ENCODE measurements at places on chromosomes 7 and 10.

GRCh38 chr10:86073199-86073977 is 293.2 kb downstream of the GRID1 start:
- no peak overlapping the region for H3K27ac ChIP-seq
- H3K36me3 ChIP-seq = no peaks in the 10 kb centered on the region
- no peak overlapping the region for H3K4me3 ChIP-seq
- H3K27me3 ChIP-seq = no peaks in the 10 kb centered on the region

DNA sequence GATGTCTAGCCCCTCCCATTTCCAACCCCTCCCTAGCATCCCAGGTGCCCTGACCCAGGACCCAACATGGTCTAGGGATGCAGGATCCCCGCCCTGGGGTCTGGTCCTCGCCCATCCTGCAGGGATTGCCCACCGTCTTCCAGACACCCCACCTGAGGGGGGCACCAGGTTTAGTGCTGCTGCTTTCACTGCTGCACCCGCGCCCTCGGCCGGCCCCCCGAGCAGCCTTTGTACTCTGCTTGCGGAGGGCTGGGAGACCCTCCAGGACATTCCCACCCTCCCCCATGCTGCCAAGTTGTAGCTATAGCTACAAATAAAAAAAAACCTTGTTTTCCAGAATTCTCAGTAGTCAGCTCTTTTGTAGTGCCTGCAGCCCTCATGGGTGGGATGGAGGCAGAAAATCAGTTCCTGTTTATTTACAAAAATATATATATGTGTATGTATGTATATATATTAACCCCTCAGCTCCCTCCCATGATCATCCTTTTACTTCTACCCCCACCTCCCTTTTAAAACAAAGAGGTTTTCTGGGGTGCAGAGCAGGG is 9.7 kb downstream of the ZYX start:
- no peak overlapping the region for H3K4me3 ChIP-seq
- no peak for DNase-seq
- no peaks in the 10 kb centered on the region for H3K36me3 ChIP-seq
- no peaks in the 10 kb centered on the region for H3K27me3 ChIP-seq
- H3K27ac ChIP-seq = peak overlapping the region; percentile 65
- no peaks in the 10 kb centered on the region for H3K4me1 ChIP-seq

GRCh38 chr10:10055656-10056442 is 961.8 kb upstream of the CELF2 start:
- no peaks in the 10 kb centered on the region for H3K4me1 ChIP-seq
- no peak overlapping the region for H3K27ac ChIP-seq

GRCh38 chr7:94228223-94228622 is 166.5 kb upstream of the COL1A2 start:
- H3K36me3 ChIP-seq = no peaks in the 10 kb centered on the region
- no peak overlapping the region for H3K27ac ChIP-seq
- DNase-seq = no peak
- H3K27me3 ChIP-seq = no peaks in the 10 kb centered on the region
- H3K4me3 ChIP-seq = no peak overlapping the region

DNA sequence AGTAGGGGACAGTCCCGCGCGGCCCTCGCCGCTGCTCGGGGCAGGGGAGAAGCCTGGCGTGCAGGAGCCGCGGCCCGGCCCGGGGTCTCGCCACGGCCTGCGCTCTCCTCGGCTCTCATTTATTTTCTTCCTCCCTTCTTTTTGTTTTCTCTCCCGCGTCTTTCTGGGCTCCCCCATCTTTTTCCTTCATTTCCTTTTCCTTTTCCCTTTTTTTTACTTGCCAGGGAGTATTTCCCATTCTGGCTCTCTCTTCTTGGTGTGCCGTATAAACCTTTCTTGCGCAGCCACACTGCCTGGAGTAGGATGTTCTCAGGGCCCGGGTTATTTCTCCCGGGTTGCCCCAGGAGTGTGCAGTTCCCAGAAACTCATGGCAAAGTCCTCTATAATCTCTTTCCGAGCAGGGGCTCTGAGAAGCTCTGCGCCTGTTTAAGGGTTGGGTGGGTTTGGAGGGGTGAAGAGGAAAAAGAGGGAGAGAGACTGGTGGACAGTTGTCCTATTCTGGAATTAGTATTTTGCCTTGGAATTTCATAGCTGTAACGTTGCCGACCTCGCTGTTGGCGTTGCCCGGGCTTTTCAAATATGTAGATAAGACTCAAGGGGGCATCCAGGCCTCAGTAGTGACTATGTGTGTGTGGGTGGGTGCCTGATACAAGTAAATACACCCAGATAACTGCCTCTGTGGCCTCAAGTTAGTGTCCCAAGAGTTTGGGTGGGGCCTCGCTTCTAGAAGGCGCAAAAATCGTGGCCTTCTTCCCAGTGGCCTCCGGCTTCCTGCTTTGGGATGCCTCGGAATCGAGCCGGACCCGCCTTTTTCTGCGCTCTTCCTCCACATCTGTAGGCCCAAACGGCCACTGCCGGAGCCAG is 4.3 kb upstream of the ZNF503 start:
- no peak for DNase-seq
- H3K27me3 ChIP-seq = no peaks in the 10 kb centered on the region
- H3K4me3 ChIP-seq = peak overlapping the region; percentile 91
- peaks cover 4% of the 10 kb centered on the region for H3K4me1 ChIP-seq
- no peaks in the 10 kb centered on the region for H3K36me3 ChIP-seq

DNA sequence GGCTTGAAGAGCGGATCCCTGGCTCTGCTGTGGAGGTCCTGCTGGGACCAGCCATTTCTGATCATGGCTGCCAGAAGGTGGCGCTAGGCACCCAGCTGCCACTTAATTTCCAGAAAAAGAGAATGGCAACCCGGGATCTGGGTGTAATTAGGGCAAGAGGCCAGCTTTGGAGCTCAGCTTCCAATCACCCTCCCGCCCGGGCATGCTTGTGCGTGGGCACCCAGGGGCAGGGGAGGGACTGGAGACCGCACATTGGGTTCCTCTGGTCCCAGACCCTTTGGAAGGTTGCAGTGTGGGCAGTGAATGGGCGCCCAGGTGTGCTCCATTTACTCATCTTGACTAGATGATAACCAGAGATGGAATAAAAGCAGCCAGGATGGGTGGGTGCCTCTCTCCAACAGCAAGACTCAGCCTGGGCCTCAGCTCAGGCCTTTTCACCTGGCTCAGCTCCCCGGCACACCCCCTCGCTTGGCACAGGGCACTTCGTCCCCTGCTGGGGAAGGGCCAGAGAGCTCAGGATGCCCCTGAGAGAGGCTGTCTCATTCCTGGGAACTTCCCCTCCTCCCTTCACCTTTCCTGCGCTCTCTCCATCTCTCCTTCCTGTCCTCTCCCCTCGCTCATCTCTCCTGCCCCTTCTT is 14.7 kb downstream of the FAM241B start:
- no peaks in the 10 kb centered on the region for H3K4me1 ChIP-seq
- H3K4me3 ChIP-seq = no peak overlapping the region

DNA sequence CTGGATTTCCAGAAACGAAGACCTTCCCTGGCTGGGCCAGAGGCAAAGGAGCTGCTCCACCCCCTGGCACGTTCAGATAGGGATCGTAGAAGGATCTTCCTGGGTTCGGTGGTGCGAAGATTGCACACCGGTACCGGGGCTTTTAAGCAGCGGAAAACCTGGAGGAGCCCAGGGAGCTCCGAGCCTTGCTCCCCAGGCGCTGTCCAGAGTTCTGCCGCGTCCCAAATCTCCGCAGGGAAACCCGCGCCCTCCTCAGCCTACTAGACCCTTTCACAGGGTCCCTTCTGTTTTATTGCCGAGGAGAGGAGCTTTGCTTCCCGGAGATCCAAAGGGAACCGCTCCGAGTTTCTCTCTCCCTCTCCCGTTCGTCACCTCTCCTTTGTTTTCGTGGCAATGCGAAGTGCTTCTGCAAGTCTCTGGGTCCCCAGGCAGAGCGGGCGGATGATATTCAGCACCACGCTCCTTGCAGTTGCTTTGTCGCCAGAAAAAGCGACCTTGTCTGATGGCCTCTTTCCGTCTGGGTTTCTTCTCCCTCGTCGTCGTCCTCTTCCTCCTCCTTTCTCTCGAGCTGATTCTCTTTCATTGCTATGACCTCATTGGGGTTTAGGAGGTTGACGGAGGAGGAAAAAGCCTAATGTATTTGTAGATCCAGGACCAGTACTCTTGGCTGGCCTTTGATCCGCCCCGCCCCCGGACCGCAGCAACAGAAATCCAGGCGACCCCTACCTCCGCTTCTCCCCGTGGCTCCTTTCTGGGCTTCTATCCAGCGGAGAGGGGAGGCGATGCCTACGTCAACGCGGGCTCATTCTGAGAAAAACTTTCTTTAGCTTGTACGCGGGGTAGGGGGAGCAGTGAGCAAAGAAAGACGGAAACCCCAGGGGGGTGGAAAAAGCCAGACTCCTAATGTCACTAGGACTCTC is at the start of gene TMEM196:
TSS of gene TMEM196 (minus strand) at position 777 of the 920 bp plus-strand sequence. CDS start 921 bp downstream, outside the sequence.
- peak within 1 kb of the TSS; percentile 33 for H3K4me3 ChIP-seq
- H3K4me1 ChIP-seq = no peaks in the 10 kb centered on the region
- H3K27me3 ChIP-seq = peaks cover 7% of the 10 kb centered on the region

GRCh38 chr7:131355917-131356777 is 28.5 kb downstream of the MKLN1 start:
- peaks cover 28% of the 10 kb centered on the region for H3K4me1 ChIP-seq
- no peak overlapping the region for H3K4me3 ChIP-seq
- no peaks in the 10 kb centered on the region for H3K27me3 ChIP-seq
- DNase-seq = no peak

GRCh38 chr10:34213193-34213804 is 601.8 kb downstream of the PARD3 start:
- no peaks in the 10 kb centered on the region for H3K27me3 ChIP-seq
- H3K27ac ChIP-seq = no peak overlapping the region
- H3K36me3 ChIP-seq = no peaks in the 10 kb centered on the region
- DNase-seq = no peak
- H3K4me3 ChIP-seq = no peak overlapping the region

DNA sequence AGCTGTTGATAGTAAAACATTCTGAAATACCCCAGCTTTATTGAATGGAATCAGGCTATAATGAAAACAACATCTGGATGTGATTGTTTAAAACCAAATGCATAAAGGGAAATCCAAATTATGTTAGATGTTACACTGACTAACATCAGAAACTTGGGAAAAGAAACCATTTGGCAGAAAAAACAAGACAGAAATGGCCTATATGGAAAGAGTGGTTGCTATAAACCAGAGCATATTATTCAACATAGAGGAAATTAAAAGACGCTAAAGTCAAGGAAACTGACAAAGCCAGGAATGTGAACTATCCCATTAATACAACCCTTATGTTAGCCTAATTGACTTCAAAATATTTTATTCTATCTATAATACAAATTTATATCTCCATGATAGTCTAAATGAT is 53.0 kb upstream of the CABCOCO1 start:
- H3K27me3 ChIP-seq = no peaks in the 10 kb centered on the region
- no peaks in the 10 kb centered on the region for H3K4me1 ChIP-seq
- H3K27ac ChIP-seq = no peak overlapping the region
- H3K4me3 ChIP-seq = no peak overlapping the region
- no peak for DNase-seq
- no peaks in the 10 kb centered on the region for H3K36me3 ChIP-seq

DNA sequence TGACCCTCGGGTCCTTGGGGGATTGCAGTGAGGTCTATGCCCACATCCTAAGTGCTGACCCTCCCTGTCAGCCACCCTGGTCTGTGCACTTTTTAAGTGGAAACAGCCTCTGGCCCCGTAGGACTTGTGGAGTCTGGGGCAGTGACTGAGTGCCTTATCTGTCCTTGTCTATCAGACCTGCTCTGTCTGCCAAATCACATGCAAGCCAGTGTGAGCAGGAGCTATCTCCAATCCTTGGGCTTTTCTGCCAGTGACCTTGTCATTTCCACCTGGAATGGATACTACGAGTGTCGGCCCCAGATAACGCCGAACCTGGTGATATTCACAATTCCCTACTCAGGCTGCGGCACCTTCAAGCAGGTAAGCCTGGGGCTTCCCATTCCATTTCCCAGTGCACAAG is 62.7 kb downstream of the C10orf120 start:
- H3K36me3 ChIP-seq = no peaks in the 10 kb centered on the region
- no peak overlapping the region for H3K4me3 ChIP-seq
- no peak for DNase-seq
- H3K27ac ChIP-seq = no peak overlapping the region
- H3K4me1 ChIP-seq = peaks cover 6% of the 10 kb centered on the region
- no peaks in the 10 kb centered on the region for H3K27me3 ChIP-seq

DNA sequence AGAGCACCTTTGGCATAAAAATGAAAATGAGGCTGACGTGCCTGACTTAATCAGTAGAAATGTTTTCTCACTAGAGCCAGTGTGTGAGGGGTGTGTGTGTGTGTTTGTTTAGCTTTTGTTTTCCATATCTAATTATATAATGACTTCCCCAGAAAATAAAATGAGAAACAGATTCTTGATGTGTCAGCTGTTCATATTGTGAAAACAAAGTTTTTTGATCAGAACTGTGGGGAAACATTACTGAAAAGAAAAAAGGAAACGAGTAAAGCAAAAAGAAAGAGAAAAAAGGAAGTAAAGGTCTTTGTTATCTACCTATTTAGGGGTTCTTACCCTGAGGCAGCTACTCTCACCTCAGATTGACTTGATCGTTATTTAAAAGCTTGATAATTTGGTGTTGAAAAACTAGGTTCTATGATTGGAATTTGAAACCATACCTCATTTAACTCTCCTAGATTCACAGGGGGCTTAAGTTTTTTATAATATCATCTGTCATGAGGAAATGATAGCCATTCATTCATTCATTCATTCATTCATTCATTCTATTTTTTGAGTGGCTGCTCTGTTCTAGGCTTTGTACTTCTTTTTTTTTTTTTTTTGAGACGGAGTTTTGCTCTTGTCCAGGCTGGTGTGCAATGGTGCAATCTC is 58.0 kb downstream of the CREM start:
- H3K27me3 ChIP-seq = no peaks in the 10 kb centered on the region
- no peaks in the 10 kb centered on the region for H3K36me3 ChIP-seq

- no peak for DNase-seq
- H3K4me1 ChIP-seq = no peaks in the 10 kb centered on the region
- no peaks in the 10 kb centered on the region for H3K36me3 ChIP-seq
- no peak overlapping the region for H3K4me3 ChIP-seq
- no peak overlapping the region for H3K27ac ChIP-seq
Observed at GRCh38 chr7:132554446-132554845, 21.8 kb downstream of the PLXNA4 start.

DNA sequence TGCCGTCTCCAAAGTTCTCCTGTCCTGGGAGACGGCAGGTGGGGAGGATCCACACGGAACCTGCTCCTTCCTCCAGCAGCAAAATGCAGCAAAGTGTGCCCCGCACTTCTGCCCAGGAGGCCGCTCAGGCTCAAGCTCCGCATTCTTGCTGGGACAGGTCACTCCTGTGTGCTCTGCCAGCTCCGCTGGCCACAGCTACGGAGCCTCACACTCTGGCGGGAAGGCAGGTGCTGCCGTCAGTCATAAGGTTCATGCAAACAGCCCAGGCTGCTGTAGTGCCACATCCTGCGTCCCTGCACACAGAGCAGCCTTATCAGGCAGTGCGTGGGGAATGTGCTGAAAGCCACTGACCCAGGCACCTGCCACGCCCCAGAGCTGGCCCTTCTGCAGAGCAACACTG is 22.4 kb downstream of the ADGRA1 start:
- H3K27me3 ChIP-seq = no peaks in the 10 kb centered on the region
- H3K4me3 ChIP-seq = no peak overlapping the region
- H3K36me3 ChIP-seq = no peaks in the 10 kb centered on the region
- peak overlapping the region; percentile 47 for H3K27ac ChIP-seq
- DNase-seq = peak; percentile 70

DNA sequence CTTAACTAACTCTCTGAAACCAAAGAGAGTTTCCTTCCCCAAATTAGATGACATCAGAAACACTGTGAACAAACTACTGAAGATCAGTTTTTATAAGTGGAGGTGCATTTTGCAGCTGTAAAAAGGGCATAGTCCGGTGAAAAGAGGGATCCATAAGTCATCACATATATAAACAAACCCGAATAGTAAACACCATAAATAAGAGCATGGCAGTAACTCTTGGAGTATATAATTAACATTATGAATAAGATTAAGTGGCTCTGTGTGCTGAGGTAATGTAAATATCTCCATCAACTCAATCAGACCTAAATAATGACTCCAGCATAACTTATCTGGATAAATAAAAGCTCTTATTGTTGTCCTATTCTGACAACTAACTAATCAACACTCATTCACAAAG is 43.0 kb upstream of the SHTN1 start:
- H3K27me3 ChIP-seq = no peaks in the 10 kb centered on the region
- no peaks in the 10 kb centered on the region for H3K4me1 ChIP-seq
- H3K4me3 ChIP-seq = no peak overlapping the region

Measured in pancreas (tissue), 10 donors.